ENCODE measurements at places on chromosomes 5 and 9.

- DNase-seq, result no peak
Observed at GRCh38 chr5:40791715-40792139, 6.4 kb downstream of the PRKAA1 start.

- DNase-seq, result no peak
Observed at GRCh38 chr5:81779125-81779915, 28.4 kb upstream of the SSBP2 start.

GRCh38 chr5:128777052-128777451 is 188.2 kb upstream of the SLC27A6 start:
- DNase-seq, result no peak

GRCh38 chr5:90337449-90338052 is 72.0 kb downstream of the CETN3 start:
- no peak for DNase-seq

GRCh38 chr9:113854310-113854709 is 21.8 kb upstream of the ZNF618 start:
- no peak for DNase-seq

DNA sequence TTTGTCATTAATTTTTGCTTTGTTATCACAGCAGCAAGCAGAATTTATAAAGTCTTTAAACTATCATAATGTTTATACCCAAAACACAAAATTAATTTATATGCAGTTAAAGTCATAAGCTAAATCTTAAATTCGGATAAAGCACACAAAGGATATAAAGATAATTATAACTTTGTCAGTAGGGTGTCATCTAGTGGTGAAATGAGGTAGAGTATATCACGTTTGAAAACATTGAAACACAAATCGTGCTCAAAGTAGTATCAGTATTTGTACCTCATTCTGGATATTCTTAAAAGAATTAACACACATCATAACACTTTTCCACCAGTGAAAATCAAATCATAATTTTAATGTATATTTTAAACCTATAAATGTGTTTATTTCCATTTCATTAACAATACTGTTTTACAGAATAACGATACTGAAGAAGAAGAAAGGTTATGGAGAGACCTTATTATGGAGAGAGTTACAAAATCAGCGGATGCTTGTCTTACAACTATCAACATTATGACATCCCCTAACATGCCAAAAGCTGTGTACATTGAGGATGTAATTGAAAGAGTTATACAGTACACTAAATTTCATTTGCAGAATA is 129.5 kb downstream of the NIPBL start:
- no peak for DNase-seq

GRCh38 chr5:12848709-12849108 is 944.5 kb upstream of the CTNND2 start:
- no peak for DNase-seq

GRCh38 chr9:84285381-84285780 is 55.2 kb downstream of the SLC28A3 start:
- no peak for DNase-seq

- DNase-seq, result no peak
Observed at GRCh38 chr9:130319300-130319699, 53.7 kb downstream of the HMCN2 start.

GRCh38 chr5:169637085-169637548 is at the start of gene DOCK2:
TSS of gene DOCK2 (plus strand) at chr5:169637275. CDS start at chr5:169637327, 52 bp downstream.
- DNase-seq, result peak; percentile 21

GRCh38 chr9:133374612-133375115 is 1.2 kb downstream of the SURF4 start:
- no peak for DNase-seq

- DNase-seq, result no peak
Observed at GRCh38 chr5:51104556-51104955, 278.7 kb upstream of the ISL1 start.

- DNase-seq, result no peak
Observed at GRCh38 chr5:5539590-5539989, 117.1 kb downstream of the ICE1 start.

DNA sequence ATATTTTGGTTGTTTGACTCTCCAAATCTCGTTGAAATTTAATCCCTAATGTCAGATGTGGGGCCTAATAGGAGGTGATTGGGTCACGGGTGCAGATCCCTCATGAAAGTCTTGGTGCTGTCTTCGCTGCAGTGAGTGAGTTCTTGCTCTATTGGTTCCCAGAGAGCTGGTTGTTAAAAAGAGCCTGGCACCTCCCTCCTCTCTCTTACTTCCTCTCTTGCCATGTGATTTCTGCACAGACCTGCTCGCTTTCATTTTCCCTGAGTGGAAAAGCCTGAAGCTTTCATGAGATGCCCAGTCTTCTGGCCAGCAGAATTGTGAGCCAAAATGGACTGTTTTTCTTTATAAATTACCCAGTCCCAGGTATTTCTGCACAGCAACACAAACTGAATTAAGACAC is 221.6 kb downstream of the MAT2B start:
- no peak for DNase-seq

DNA sequence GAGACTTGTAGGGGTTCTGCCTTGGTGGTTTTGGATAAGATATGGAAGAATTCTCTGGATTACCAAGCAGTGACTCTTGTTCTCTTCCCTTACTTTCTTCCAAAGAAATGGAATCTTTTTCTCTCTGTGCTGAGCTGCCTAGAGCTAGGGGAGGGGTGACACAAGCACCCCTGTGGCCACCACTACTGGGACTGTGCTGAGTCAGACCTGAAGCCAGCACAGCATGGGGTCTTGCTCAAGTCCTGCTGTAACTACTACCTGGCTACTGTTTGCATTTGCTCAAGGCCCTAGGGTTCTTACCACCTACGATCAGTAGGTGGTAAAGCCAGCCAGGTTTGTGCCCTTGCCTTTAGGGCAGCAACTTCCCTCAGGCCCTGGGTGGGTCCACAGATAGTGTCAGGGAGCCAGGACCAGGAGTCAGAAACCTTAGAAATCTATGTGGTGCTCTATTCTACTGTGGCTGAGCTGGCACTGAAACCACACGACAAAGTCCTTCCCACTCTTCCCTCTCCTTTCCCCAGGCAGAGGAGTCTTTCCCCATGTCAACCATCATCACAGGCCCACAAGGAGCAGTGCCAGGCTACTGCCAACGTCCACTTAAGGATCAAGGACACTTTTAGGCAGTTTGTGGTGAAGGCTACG is 53.8 kb downstream of the SREK1 start:
- DNase-seq, result no peak

DNA sequence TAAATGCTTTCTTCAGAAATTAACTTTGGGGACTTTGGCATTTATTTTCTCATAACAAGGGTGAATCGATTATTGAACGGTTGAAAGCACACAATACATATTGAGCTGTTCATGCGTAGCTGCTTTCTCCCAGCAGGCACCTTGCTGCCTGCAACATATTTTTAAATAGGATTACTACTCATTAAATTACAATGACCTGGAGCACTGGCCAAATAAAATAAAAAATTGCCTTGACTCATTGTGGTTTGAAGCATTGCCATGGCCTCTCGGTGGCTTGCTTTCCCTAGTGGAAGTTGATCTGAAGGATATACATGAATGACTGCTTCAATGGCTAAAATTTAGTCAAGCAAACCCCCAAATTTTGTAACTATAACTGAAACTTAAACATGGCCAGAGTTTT is 181.6 kb upstream of the NUDT12 start:
- no peak for DNase-seq

DNA sequence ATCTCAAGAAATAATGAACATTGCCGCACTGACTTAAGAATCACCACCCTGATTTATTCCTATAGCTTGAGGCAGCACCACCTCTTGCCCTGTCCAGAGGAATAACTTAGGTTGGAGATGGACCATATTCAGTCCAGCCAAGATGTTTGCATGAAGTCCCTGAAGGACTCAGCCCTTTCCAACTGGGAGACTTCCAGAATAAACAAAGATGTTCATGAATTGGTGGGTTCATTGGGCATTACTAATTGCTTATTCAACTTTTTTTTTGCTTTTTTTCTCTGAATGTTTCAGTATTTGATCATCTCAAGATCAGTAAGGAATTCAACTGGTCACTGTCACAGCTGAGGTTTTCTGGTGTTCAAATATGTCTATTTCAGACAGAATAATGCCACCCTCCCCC is 470.6 kb downstream of the CCDC171 start:
- no peak for DNase-seq

- no peak for DNase-seq
Observed at GRCh38 chr5:63963926-63964325, 1.7 kb upstream of the HTR1A start.

DNA sequence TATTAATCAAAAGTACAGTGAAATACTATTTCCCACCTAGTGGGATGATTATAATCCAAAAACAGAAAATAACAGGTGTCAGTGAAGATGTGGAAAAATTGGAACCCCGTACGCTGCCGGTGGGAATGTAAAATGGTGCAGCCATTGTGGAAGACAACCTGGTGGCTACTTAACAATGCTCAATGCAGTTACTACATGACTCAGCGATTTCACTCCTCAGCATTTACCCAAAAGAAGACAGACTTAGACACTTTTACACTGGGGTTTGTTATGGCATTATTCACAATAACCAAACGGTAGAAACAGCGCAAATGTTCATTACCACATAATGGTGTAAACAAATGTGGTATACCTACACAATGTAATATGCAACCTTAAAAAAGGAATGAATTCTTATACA is 23.9 kb downstream of the SECISBP2 start:
- DNase-seq, result no peak

DNA sequence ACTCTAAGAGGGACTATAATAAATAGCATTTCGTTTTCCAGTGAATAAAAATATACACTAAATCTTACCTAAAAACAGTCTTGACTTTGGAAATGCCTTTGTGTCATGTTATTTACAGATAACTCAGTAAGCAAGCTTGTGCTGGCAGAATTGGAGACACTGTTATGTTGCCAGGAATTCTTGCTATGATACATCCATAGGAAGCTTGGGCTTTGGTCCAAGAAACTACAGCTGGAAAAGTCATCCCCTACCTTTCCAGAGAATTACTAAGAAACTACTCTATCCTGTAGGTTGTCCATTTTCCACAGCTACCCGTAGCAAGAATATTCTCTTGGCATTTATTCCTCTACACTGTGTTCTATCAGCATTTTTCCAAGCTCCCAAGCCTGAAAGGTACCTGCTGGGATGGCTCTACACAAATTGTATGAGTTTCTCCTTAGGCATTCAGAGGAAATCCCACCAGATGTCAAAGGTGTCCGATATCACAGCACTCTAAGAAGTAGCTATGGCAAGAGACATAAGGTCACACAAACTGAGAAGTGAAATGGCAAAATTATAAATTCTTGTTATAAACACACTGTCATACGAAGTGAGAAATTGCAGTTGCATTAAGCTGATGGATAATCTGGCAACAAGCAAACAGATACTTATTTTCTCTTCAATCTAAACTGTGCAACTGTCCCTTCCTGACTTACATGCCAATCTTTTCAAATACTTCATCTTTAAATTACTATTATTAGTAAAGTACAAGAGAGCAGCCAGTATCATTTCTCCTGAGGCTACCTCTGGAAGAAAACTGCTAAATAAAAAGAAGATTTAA is 68.5 kb downstream of the MCTP1 start:
- DNase-seq, result peak; percentile 16

GRCh38 chr9:95097279-95097678 is 220.2 kb downstream of the FANCC start:
- no peak for DNase-seq

GRCh38 chr5:16883176-16883575 is 52.9 kb downstream of the MYO10 start:
- DNase-seq, result no peak

DNA sequence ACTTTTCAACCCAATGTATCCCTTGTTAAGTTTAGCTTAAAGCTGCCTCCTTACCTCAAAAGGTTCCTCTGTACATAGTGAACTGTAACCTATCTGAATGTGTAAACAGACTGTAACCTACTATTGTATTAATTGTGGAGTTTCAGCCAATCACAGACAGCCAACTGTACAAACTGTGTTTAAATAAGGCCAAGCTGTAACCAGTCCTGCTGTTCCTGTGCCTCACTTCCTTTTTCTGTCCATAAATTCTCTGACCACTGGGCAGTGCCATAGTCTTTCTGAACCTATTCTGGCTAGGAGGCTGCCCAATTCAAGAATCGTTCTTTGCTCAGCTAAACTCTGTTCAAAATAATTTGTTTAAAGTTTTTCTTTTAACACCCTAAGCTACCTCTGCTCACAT is 74.7 kb upstream of the DAPK1 start:
- DNase-seq, result no peak
